EH (cell line): ENCODE measurements at places on chromosomes 2 and 18.

- DNase-seq = peak; percentile 54
Measured at GRCh38 chr18:26479681-26480079, 68.7 kb downstream of the KCTD1 start.

GRCh38 chr2:54330162-54330925 is 74.3 kb upstream of the TSPYL6 start:
- DNase-seq = peak; percentile 97

DNA sequence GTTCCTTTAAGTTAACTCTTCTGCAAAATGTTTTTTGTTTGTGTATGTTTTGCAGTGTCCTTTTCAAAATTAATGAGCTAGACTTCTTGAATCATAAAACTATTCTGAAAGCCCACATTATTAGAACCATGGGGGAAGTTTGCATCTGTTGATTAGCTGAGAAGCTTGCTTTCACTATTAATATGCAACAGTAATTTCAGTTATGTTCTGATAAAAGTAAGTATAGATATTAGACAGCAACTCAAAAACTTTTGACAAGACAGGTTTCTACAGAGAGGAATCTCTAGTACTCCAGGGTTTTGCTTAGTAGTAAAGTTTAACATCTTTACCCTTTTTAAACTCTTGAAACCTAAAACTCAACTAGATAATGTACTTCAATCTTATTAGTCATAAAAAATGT is 147.8 kb downstream of the UBE2E3 start:
- DNase-seq = no peak

- DNase-seq = no peak
Measured at GRCh38 chr2:47843407-47843806, 60.5 kb downstream of the MSH6 start.

DNA sequence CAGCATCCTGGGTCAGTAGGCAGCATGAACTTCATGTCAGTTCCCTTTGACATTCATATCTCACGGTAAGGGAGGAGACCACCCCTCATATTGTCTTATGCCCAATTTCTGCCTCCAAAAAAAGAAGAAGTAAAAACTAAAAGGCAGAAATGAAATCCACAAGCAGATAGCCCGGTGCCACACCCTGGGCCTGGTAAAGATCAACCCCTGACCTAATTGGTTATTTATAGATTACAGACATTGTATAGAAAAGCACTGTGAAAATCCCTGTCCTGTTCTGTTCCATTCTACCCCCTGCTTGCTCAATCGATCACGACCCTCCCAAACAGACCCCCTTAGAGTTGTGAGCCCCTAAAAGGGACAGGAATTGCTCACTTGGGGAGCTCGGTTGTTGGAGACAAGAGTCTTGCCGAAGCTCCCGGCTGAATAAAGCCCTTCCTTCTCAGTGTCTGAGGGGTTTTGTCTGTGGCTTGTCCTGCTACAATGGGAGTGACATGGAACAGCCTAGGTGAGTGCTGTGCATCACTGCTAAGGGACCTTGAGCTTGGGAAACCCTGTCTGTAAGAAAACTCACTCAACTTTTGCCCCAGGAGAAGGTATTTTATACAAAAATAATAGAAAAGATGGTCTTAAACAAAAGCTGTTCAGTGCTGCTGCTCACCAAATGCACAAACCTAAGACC is 11.1 kb downstream of the NDUFV2 start:
- DNase-seq = no peak

DNA sequence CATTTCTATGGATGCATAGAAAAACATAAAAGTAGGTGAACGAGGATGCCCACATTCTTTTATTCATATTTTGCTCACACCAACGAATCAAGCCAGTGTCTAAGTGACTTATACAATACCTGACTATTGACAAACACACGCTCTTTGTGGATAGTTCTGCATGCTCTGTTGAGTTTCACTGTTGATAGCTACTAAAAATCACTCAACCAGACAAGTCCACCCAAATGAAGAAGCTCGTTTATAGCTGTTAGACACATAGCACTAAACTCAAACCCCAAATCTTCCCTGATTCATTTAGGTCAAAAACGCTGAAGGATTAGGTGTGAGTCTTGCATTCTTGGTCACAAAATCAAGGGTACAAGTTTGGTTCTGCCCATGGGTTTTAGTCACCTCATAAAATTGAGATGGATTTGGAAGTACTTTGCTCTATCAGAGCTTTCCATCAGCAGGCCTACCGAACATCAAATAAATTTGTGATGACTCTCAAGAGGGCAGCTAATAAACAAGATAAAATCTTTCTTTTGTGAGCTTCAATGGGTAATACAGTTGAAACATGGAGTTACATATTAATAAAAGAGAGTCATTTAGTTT is 92.7 kb upstream of the ETAA1 start:
- no peak for DNase-seq
